ENCODE measurements at places on chromosomes 4 and X.

GRCh38 chr4:130008461-130008860, 912.5 kb downstream of the C4orf33 start:
- no peak for DNase-seq

DNA sequence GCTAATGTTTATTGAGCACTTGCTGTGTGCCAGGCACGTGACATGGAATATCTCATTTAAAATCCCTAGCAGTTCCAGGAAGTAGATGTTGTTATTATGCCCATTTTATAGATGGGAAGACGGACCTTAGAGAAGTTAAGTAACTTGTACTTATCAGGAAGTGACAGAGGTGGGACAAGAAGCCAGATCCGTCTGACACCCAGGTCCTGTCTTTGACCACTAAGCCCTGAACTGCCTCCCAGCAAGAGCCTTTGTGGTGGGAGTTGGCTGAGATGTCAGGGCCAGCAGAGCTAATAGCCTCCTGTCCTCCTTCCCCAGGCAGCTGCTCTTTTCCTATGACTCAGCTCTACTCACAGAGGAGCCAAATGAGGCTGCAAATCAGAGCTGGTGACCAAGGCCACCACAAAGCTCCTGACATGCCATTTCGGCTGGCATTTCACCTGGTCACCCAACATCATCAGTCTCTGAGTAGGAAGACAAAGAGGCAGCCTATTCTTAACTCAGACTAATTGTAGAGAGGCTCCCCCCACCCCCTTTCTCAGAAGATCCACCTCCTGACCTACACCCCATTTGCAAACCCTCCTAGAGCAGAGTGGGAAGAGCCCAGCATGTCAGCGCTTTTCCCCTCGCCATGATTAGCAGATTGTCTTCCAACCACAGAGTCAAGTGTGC, 175.1 kb upstream of the KIT start:
- DNase-seq, result no peak

DNA sequence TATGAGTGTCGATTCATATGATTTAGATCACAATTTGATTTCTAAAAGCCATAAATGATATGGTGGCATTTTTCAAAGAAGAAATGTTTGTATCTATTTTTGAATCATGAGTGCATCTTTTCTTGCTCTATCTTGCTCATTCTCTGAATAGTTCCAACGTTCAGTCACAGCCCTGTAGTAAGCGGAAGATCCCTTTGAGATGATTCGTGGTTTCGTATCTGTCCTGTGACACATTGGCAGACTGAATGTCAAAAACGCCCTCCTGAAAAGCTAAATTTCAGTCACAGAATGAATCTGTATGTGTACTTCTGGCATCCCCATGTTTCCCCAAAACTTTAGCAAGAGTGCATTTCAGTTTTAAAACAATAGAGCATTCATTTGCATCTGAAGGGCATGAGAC, 1066.9 kb upstream of the TENM3 start:
- no peak for DNase-seq

DNA sequence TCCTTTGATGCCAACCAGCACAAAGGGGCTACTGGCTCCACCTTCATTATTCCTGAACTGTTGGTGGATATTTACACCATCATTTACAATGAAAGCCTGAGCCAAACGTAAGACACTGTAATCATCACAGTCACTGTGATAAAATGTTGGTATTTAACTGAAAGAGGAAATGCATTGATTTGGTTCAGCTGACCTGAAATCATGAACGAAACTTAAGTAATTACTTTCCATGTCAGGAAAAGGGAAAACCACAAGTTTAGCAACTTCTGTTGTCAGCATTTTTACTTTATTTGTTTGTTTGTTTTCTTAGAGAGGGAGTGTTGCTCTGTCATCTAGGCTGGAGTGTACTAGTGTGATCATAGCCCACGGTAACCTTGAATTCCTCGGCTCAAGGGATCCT, 247.8 kb upstream of the FAM47A start:
- DNase-seq, result no peak

GRCh38 chr4:1413687-1414479, 7.6 kb upstream of the NKX1-1 start:
- no peak for DNase-seq

GRCh38 chr4:119623025-119623424, 5.6 kb downstream of the PDE5A start:
- no peak for DNase-seq

- DNase-seq, result no peak
These were observed 2045.7 kb upstream of the TENM3 start for GRCh38 chr4:180197471-180197870.

Measured in Ammon's horn (tissue), 1 donor.